ENCODE measurements at places on chromosomes 12 and 14. TPM values are rescaled to one million over a fixed set of nuclear protein-coding genes. Genes with fewer than 3 reads are reported as not detected.

The TSPAN8 gene
- total RNA-seq, result 0.07 TPM

The IL22 gene
- total RNA-seq, result not detected

The FSCB gene
- not detected for total RNA-seq

The BATF gene
- 9.6 TPM for total RNA-seq

The PTPRO gene
- 0.07 TPM for total RNA-seq

The FOXN4 gene
- not detected for total RNA-seq

The SLCO1B1 gene
- not detected for total RNA-seq

The PKP2 gene
- 56.0 TPM for total RNA-seq

The TEX52 gene
- total RNA-seq, result not detected

The AKAP6 gene
- total RNA-seq, result 8.5 TPM

The GZMB gene
- not detected for total RNA-seq

The CACNA2D4 gene
- total RNA-seq, result 0.07 TPM

The SERPINA3 gene
- 234 TPM for total RNA-seq

The CCDC88C gene
- total RNA-seq, result 38.9 TPM

The PRMT5 gene
- 54.6 TPM for total RNA-seq

The C12orf42 gene
- total RNA-seq, result not detected

The TDP1 gene
- 19.5 TPM for total RNA-seq

The RNF212B gene
- total RNA-seq, result not detected

The PABPN1 gene
- total RNA-seq, result 91.4 TPM

The HOTAIR gene
- total RNA-seq, result not detected

The KERA gene
- not detected for total RNA-seq

The SELPLG gene
- under 0.01 TPM for total RNA-seq

The POLE2 gene
- total RNA-seq, result 1.4 TPM

The EDDM3A gene
- total RNA-seq, result not detected

The PEBP1 gene
- total RNA-seq, result 149 TPM

The SDSL gene
- 9.6 TPM for total RNA-seq

The RNASE7 gene
- total RNA-seq, result 33.8 TPM

The GYS2 gene
- total RNA-seq, result not detected

The DCP1B gene
- total RNA-seq, result 2.7 TPM

The FOXG1 gene
- total RNA-seq, result 3.7 TPM

The LRP1-AS gene
- not detected for total RNA-seq

The RNASE2 gene
- total RNA-seq, result not detected

The RGS6 gene
- not detected for total RNA-seq

The TCP11L2 gene
- 39.3 TPM for total RNA-seq

The JAG2 gene
- total RNA-seq, result 56.0 TPM

The FAIM2 gene
- not detected for total RNA-seq

The ZNF891 gene
- 1.6 TPM for total RNA-seq

The RERG gene
- under 0.01 TPM for total RNA-seq

The CCDC177 gene
- not detected for total RNA-seq

The DRAM1 gene
- total RNA-seq, result 20.0 TPM

The EFS gene
- 6.2 TPM for total RNA-seq

The NTS gene
- not detected for total RNA-seq

The DDX11 gene
- total RNA-seq, result 14.2 TPM

The CLEC4C gene
- not detected for total RNA-seq

The DDX47 gene
- 56.0 TPM for total RNA-seq

The KLRB1 gene
- not detected for total RNA-seq

The DDN gene
- 0.28 TPM for total RNA-seq

The MSI1 gene
- total RNA-seq, result not detected

The CPSF6 gene
- 35.5 TPM for total RNA-seq

The SCNN1A gene
- total RNA-seq, result 9.6 TPM

The RFLNA gene
- total RNA-seq, result 0.34 TPM

The MDP1 gene
- 12.3 TPM for total RNA-seq

The KRT6A gene
- total RNA-seq, result 14,814 TPM

The C12orf60 gene
- 2.7 TPM for total RNA-seq

The SERPINA4 gene
- total RNA-seq, result not detected

The CMA1 gene
- total RNA-seq, result not detected

The BHLHE41 gene
- total RNA-seq, result 1.1 TPM

The CPNE6 gene
- total RNA-seq, result not detected
